Naive B cell (primary cell): ENCODE measurements at places on chromosomes 1 and 21. TPM values are rescaled to one million over a fixed set of nuclear protein-coding genes. Genes with fewer than 3 reads are reported as not detected.

VAV3 gene
- 45.9 TPM for polyA plus RNA-seq

DNA sequence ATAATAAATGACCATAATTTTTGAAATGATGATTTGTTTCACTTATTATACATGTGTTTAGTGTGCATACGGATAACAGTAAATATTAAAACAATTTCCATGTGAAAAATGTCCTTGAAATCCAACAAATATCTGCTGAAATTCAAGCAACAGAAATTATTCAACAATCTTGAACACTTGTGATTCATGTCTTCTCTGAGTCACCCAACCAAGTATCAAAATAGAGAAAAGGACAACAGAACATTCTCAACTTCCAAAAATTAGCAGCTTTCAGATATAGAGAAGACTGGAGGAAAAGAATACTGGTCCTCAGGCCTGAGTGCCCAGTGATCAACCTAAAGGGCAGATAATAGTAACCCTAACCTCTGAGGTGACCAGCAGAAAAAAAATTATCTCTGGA lies 90.8 kb downstream of the VAV3 start:
- H3K36me3 ChIP-seq: peaks cover 13% of the 10 kb centered on the region
- H3K27ac ChIP-seq: no peak overlapping the region
- no peaks in the 10 kb centered on the region for H3K27me3 ChIP-seq
- peak overlapping the region; percentile 77 for H3K4me3 ChIP-seq

ERICH3 gene
- polyA plus RNA-seq: not detected

DNA sequence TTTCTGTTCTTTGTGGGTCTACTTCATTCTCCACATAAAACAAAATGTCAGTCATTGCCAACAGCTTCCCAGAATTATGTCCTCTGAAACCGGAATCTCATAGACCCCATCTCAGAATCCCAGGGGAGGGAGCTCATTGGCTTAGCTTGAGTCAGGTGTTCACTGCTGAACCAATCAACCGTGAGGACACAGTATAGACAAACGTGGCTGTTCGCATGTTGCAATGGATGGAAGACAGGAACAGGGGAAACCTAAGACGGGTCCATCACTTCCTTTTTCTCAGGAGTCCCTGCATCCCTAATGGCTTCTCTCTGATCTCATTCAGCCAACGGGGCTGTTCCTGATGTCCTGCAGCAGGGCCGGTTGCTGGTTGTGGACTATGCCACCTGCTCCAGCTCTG lies 9.1 kb downstream of the CELA2A start:
- H3K36me3 ChIP-seq: no peaks in the 10 kb centered on the region
- DNase-seq: no peak
- peaks cover 2% of the 10 kb centered on the region for H3K4me1 ChIP-seq
- H3K27me3 ChIP-seq: peaks cover 12% of the 10 kb centered on the region

DNA sequence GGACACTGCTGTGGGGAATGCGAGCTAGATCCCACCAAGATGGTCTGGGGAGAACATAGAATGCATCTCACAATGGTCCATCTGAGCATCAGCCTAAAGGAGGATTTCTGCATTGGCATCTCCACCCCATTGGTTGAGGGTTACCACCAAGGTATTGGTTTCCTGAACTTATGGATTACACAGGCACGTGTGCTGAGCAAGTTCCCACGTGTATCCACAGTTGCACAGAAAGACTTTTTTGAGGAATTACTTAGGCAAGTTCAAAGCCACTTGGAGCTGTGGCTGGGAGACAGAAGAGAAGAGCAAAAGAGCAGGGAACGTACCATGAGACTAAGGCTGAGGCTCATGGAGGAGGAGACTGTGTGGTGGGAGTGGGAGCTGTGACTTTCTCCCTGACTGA lies 43.1 kb downstream of the KCNA2 start:
- DNase-seq: no peak
- no peak overlapping the region for H3K27ac ChIP-seq
- H3K4me1 ChIP-seq: no peaks in the 10 kb centered on the region
- no peak overlapping the region for H3K4me3 ChIP-seq
- H3K36me3 ChIP-seq: no peaks in the 10 kb centered on the region
- H3K27me3 ChIP-seq: peaks cover 50% of the 10 kb centered on the region

GRCh38 chr1:42317308-42317707 lies 17.7 kb downstream of the FOXJ3 start:
- H3K27ac ChIP-seq: peak overlapping the region; percentile 49
- H3K4me1 ChIP-seq: peaks cover 90% of the 10 kb centered on the region
- H3K27me3 ChIP-seq: no peaks in the 10 kb centered on the region
- H3K4me3 ChIP-seq: no peak overlapping the region
- no peak for DNase-seq
- no peaks in the 10 kb centered on the region for H3K36me3 ChIP-seq

FMO3 gene
- polyA plus RNA-seq: 0.36 TPM

DNA sequence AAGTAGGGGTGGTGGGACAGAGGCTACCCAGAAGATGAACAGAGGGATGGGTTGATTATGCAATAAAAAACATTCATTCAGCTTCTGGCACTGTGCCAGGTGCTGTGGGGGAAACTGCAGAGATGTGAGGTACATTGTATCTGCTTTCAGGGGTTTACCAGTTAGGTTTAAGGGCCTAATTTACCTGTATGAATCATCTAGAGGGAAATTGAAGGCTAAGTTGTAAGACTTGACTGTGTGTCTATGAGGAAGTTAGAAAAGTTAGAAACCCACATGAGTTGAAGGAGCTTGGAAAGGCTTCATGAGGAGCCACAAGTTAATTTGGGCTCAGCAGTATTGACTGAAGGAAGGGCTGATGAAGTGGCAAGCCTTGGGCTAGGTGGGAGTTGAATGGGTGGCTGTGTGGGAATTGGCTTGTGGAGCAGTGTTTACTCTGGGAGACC lies 36.7 kb upstream of the APOBEC4 start:
- no peaks in the 10 kb centered on the region for H3K4me1 ChIP-seq
- no peak overlapping the region for H3K27ac ChIP-seq
- H3K27me3 ChIP-seq: no peaks in the 10 kb centered on the region
- no peak for DNase-seq
- no peak overlapping the region for H3K4me3 ChIP-seq

DNA sequence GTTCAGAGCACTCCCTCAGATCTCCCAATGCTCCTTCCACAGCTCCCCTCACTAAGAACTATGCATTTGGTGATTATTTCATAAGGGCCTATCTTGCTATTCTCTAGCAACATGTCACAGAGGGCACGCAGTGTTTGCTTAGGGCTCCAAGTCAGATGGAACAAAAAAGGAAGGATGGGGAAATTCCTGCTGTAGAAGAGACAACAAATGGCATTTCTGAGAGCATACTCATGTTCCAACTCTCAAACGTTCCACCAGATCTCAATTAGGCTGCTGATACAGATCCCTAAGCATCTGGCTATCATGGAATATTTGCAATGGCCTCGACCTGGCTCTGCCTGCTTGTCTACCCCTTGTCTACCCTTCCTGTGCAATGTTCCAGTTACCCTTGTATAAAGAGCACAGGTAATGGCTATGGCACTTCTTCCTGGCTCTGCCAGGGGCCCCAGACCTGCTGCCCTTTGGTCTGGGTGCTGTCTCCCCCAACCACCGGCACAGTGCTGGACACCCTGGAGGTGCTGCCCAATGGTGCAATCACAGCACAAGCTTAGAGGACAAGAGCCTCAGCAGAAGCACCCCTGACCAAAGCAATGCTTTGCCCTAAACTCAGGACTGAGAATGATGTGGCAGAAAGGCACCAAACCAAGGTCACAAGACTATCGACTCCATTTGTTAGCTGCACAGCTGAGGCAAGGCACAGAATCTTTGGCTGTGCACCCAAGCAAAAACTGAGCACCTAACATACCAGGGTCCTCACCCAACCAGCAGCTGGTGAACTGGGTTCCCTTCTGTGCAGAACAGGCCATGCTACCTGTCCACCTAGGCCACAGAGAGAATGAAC lies 3.6 kb downstream of the PARP1 start:
- no peak for DNase-seq
- peaks cover 92% of the 10 kb centered on the region for H3K4me1 ChIP-seq
- H3K4me3 ChIP-seq: peak overlapping the region; percentile 91
- no peaks in the 10 kb centered on the region for H3K27me3 ChIP-seq

CAMSAP2 gene
- polyA plus RNA-seq: not detected

DNA sequence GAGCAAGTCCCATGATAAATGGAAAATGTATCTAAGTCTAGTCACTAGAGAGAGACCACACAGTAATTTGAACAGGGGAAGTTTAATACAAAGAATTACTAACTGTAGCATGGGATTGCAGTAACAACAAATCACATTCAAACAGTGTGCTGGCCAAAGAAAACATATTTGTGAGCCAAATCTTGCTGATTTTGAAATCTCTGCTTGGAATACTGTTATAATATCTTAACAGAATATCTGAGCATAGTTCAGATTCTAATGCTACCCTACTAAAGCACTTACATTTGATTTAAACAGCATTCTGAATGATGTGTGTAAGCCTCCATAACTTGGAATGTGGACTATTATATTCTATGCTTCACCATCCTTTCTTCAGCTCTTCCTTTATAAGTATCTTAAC lies 270.0 kb upstream of the BRINP3 start:
- H3K36me3 ChIP-seq: no peaks in the 10 kb centered on the region
- H3K27me3 ChIP-seq: no peaks in the 10 kb centered on the region
- H3K4me3 ChIP-seq: no peak overlapping the region
- no peak overlapping the region for H3K27ac ChIP-seq
- no peaks in the 10 kb centered on the region for H3K4me1 ChIP-seq

DNA sequence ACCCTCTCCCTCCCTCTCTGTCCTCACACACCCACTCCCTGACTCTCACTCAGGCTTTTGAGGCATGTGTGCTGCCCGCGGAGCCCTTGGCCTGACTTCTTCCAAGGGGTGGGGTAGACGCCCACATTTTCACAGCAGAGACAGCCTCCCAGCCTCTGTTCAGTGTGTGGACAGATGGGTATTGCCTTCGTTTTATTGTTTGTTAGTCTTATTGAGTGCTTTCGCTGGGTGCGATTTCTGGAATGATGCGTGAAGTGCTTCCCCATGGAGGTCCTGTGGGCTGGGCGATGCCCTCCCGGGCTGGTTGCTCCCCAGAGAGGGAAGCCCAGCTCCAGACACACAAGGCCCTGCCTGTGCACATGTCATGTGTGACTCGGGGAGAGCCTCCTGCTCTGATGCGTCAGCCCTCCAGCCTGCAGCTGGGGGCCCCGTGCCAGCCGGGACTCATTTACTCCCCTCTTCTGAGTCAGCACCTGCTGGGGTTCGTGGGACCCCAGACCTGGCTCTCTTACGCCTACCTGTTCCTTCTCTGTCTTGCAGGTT lies 14.7 kb downstream of the PDXK start:
- peak overlapping the region; percentile 41 for H3K27ac ChIP-seq
- no peak overlapping the region for H3K4me3 ChIP-seq
- H3K36me3 ChIP-seq: no peaks in the 10 kb centered on the region

DNA sequence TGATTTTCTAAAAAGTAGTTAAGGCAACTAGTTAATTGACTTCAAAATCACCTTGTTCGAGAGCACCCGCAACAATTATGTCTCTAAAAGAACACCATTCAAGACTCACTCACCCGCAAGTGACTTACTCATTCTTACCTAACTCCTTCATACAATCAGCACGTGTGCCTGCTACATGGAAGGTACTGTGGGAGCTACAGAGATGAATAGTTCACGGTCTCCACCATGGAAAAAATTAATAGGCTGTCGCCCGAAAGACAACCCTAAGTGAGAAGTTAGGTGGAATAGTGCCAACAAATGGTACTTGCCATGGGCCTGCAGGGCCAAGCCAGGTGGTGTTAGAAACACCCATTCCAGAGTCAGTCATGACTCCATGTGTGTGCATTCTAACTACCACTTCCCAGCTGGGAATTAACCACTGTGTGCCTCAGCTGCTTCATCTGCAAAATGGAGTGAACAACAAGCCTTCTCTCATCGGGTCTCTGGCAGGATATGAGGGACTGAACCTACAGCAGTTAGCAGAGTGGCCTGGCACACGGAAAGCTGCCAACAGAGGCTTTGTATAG lies 7.1 kb downstream of the SSBP3 start:
- H3K27ac ChIP-seq: no peak overlapping the region
- peaks cover 36% of the 10 kb centered on the region for H3K36me3 ChIP-seq
- DNase-seq: no peak
- H3K27me3 ChIP-seq: peaks cover under 1% of the 10 kb centered on the region
- peaks cover 9% of the 10 kb centered on the region for H3K4me1 ChIP-seq

OR10Z1 gene
- not detected for polyA plus RNA-seq

- no peaks in the 10 kb centered on the region for H3K27me3 ChIP-seq
- H3K27ac ChIP-seq: no peak overlapping the region
- no peaks in the 10 kb centered on the region for H3K4me1 ChIP-seq
- DNase-seq: no peak
Observed at GRCh38 chr1:162371611-162372010, 5.0 kb downstream of the SPATA46 start.

DNA sequence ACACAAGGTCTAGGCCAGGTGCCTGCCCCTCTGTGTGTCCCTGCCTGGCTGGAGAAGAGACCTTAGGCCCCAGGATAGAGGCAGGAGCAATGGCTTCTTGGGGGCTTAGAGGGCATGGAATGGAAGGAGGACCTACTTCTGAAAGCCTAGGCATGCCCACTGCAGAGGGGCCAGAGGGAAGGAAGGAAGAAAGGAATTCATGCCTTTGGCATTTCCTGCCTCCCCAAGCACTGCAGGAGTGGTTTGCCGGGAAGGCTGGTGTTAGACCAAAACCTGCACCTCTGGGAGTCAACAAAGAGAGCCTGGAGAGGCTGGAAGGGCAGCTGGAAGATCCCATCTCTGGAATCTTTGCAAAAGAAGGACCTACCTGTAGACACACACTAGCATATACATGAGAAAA lies 50.7 kb upstream of the KCNE2 start:
- peaks cover 28% of the 10 kb centered on the region for H3K27me3 ChIP-seq
- no peak for DNase-seq
- no peak overlapping the region for H3K4me3 ChIP-seq
- no peaks in the 10 kb centered on the region for H3K36me3 ChIP-seq
- H3K4me1 ChIP-seq: no peaks in the 10 kb centered on the region

POLR3GL gene
- polyA plus RNA-seq: 92.0 TPM

DNA sequence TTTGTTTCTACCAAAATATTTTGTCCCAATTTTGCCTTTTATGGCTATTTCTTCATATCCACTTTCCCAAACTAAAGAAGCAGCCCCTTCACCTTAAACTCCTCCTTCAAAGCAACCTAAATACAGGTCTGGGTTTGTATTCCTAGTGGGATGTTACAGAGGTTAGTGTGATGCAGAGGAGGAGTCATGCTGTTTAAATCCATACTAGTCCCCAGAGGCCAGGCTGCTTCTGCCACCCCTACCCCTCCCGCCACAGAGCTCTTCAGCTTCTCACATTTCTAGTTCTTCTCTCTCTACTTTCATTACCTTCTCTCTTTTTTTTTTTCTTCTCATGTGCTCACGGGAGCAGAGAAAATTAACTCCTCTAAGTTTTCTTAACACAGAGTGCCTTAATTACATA lies 29.3 kb downstream of the SELL start:
- DNase-seq: no peak
- no peaks in the 10 kb centered on the region for H3K36me3 ChIP-seq
- peak overlapping the region; percentile 14 for H3K4me3 ChIP-seq
- peaks cover 45% of the 10 kb centered on the region for H3K4me1 ChIP-seq
- H3K27ac ChIP-seq: peak overlapping the region; percentile 97

GRCh38 chr1:16173447-16174260 lies 17.8 kb upstream of the EPHA2 start:
- peaks cover 15% of the 10 kb centered on the region for H3K4me1 ChIP-seq
- no peaks in the 10 kb centered on the region for H3K36me3 ChIP-seq
- no peak for DNase-seq

- DNase-seq: no peak
- H3K4me1 ChIP-seq: peaks cover 27% of the 10 kb centered on the region
- no peaks in the 10 kb centered on the region for H3K36me3 ChIP-seq
- H3K4me3 ChIP-seq: no peak overlapping the region
Observed at GRCh38 chr1:21347072-21347581, 56.9 kb upstream of the ECE1 start.
